ENCODE measurements at places on chromosomes 1 and 21. TPM values are rescaled to one million over a fixed set of nuclear protein-coding genes. Genes with fewer than 3 reads are reported as not detected.

SELL gene
- 2.0 TPM for total RNA-seq

CCDC24 gene
- 9.2 TPM for total RNA-seq

TMEM201 gene
- total RNA-seq = 31.7 TPM

SLC9C2 gene
- not detected for total RNA-seq

FCER1G gene
- not detected for total RNA-seq

ETNK2 gene
- total RNA-seq = not detected

KLF17 gene
- not detected for total RNA-seq

DNA sequence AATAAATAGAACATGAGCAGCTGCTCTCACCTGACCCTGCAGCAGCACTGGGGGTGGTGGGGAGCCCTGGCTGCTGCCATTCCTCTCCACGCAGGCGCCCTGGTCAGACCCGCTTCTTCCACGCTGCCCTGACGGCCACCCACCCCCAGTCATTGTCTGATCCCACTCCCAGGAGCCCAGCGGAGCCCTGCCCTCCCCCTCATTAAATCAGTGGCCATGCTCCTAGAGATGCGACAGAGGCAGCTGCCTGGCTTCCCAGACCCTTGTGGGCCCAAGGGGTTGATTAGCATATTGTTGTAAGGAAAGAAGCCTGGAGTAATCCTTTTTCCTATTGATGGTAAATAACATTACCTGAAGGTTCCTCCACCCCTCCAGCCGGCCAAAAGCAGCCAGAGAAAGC lies 301.5 kb downstream of the RRAGC start:
- no peak for DNase-seq

DNA sequence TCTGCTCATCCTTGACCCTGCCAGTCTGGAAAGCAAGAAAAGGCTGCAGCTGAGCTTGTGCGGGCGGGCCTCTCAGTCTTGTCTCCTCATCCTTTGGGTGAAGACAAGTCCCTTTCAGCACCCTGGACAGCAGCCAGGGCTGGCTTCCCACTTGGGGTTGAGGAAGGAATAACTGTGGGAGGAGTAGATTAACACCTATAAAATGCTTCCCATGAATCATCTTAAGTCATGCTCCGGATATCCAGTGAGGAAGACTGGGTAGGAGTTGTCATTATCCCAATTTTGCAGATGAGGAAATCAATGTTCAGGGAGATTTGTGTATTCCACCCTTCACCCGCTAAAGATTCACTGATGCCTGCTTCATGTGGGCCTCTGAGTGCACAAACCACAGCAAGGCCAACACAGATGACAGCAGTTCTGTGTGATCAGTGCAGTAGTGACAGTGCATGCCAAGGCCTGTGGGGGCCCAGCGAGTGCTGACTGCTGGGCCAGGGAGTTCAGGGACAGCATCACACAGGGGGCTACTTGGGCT lies 20.1 kb upstream of the COL16A1 start:
- DNase-seq = peak; percentile 81

DNA sequence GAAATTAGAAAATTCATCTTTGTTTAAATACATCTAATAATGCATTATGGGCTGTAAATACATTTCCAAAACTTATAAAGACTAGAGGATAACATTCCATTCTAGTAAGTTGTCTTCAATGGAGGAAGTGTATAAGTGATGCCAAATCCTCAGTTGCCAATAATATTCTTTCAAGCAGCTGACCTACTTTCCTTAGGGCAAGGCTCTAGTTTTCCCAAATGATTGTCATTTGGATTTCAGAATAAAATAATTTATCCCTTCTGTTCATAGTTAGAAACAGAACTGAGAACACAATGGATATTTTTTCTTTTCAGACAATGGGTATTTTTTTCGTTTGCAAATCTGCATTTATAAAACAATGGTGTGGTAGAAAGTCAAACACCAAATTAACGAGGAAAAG lies 354.9 kb upstream of the ADAMTS5 start:
- no peak for DNase-seq

DNA sequence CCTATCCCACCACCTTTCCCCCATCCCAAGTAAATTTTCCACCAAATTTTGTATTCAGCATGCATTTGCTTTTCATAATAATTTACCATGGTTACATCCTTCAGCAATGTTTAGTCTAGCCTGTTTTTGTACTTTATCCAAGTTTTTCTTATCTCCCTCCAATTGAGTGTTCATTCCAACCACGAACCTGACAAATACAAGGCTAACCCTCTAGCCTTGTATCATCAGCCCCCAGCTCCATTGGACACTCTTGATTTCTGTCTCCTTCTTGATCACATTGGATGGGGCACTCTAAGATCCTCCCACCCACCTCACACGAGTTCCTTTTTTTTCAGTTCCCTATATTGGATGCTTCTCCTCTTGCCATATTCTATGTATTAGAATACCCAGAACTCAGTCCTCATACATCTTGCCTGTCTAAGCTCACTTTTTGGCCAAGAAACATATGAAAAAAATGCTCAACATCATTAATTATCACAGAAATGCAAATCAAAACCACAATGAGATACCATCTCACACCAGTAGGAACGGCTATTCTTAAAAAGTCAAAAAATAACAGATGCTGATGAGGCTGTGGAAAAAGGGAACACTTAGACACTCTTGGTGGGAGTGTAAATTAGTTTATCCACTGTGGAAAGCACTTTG lies 40.5 kb upstream of the SLC35F3 start:
- no peak for DNase-seq

DNA sequence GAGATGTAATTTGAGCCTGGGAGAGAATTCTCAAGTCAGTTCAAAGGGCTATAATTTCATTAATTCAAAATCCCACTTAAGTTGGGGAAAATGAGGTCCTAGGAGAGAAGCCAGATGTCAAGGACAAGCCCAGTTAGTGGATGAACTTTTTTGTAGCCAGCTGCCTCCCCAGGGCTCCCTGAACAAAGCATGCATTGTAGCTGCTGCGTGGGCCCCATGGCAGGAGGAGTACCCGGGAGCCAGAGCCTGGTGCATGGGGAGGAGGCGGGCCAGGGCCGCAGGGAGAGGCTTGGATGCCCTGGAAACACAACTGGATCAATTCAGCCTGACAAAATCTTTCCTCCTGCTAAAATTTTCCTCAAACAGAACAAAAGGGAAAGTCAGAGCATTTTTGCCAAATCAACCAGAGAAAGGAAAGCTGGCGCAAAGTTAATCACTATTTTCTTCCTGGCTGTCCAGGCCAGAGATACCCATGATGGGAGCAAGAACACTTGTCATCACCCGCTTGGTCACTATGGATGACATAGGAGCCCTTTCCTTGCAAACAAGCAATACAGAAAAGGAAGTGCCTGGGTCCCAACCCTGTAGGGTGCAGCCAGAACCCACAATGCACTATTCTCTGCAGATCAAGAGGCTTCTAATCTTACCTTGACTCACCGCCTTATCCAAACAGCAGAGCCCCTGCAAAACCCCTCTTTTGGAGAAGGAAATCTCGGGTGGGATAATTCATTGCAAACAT lies 248.1 kb upstream of the RAB4A start:
- DNase-seq = no peak

DNA sequence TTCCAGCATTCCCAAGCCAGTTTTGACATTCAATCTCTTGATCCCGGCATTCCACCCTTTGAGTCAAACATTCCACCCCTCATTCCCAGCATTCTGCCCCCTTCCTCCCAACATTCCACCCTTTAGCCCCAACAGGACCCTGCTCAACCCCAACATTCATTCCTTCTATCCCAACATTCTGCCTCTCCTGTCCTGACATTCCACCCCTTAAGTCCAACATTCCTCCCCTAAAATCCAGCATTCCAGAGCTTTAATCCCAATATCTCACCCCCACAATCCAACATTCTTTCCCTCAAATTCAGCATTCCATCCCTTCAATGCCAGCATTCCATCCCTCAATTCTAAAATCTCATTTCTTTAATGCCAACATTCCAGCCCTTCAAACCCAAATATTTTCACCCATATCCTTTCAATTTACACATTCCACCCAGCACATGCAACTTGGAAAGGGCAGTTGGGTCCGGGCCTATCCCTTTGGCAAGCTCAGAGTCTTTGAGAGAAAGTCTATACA lies 22.9 kb downstream of the DDX20 start:
- DNase-seq = no peak

DNA sequence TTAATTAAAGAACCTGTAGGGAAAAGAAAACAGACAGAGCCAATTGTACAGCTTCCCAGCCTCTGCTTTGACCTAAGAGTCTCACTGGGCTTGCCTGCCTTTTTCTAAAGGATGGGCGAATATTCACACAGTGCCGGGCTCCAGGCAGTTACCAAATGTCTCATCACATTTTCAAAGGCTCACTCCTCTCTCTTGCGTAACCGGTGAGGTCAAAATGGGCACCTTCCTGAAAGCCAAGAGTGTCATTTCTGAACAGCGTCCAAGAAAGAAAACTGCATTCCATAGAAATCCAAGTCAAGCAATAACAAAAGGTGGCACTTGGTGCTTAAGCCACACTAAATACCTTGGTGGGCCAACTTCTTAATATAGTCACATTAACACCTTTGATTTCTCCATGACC lies 710 bp upstream of the PALMD start:
- peak; percentile 49 for DNase-seq

- DNase-seq = no peak
These were observed 13.5 kb downstream of the ATP1A2 start for GRCh38 chr1:160129046-160129445.

DNA sequence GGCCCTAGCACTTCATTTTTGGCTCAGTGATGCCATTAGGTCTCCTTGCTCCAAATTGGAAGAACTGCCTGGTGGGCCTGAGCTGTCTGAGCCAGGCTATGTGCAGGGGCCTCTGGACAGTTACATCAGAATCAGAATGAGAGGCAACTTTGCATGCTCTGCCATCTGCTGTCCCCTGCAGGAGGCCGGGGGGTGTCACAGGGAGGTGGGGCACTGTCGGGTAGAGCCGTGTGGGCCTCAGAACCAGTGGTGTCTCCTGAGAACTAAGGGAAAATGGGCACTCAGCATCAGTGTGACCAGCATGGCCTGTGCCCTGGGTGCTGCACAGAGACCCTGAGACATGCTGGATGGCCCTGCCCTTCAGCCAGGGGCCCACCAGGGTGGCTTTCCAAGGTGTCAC lies 47.0 kb upstream of the COL6A1 start:
- no peak for DNase-seq

GRCh38 chr1:221634606-221635005 lies 107.3 kb downstream of the DUSP10 start:
- no peak for DNase-seq

DNA sequence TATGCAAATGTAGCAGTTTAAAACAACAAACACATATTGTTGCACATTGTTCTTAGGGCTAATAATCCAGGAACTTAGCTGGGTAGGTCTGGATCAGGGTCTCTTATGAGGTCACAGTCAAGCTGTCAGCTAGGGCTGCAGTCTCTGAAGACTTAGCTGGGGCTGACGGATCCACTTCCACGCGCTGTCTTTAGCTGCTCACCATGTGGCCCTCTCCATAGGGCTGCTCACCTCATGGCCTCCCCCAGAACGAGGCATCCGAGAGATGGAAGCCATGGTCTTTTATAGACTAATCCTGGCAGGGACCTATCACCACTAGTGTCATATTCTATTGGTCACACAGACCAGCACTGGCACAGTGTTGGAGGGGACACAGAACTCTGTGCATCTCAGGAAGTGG lies 8.7 kb upstream of the OXCT2 start:
- no peak for DNase-seq

DNA sequence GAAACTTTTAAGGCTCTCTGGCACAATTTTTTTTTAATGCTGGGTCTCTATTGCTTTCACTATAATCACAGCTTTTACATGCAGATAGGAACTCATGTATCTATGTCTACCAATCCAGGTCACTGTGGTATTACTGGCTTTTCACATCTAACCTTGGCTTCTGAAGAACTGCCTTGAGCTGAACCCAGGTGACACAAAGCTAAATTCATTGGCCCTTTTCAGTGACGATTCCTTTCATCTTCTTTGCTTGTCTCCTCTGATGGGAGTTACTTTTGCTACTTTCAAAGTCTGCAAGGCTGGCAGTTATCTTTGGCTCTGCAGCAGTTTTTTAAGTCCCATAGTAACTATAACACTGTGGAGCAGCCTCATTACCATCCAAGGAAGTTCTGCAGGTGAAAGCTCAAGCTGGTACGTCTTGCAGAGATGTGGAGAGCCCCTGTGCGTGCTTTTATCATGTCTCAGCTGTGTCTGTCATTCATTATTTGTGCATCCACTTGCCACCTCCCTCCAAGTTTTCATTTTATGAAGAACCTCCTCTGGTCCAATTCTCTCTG lies 364.3 kb downstream of the VAV3 start:
- no peak for DNase-seq

GRCh38 chr21:45026826-45027225 lies 47.6 kb upstream of the ADARB1 start:
- no peak for DNase-seq

DNA sequence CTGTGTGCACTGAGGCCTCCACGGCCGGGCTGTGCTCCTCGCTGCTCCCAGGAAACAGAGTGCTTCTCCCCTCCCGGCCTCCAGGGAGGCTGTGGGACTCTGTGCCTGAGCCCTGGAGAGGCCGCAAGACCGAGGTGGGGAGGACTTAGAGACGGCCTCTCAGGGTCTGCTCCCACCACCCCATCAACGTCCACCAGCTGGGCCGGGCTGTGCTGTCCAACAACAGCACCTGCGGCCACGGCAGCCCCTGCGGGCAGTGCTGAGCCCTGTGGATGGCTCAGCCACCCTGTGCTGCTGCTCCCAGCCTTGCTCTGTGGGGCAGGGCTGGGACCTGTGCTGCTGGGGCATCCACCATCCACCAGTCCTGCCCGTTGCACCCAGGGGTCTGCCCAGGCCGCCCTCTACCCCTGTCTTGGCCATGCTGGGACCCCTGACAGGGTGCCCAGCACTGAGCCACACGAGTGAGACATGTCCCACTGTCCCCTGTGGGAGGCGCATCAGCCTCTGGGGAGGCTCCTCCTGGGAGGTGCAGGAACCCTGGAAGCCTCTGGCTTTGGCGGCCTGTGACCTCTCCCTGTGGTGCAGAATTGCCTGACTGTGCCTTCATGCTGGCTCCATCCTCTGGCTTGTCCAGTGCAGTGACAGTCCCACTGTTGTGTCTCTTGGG lies 31.2 kb upstream of the LRRC3 start:
- no peak for DNase-seq

GRCh38 chr1:36511804-36512798 lies 29.4 kb upstream of the CSF3R start:
- DNase-seq = no peak

GRCh38 chr21:29664615-29665014 lies 275.2 kb downstream of the GRIK1 start:
- DNase-seq = no peak

DNA sequence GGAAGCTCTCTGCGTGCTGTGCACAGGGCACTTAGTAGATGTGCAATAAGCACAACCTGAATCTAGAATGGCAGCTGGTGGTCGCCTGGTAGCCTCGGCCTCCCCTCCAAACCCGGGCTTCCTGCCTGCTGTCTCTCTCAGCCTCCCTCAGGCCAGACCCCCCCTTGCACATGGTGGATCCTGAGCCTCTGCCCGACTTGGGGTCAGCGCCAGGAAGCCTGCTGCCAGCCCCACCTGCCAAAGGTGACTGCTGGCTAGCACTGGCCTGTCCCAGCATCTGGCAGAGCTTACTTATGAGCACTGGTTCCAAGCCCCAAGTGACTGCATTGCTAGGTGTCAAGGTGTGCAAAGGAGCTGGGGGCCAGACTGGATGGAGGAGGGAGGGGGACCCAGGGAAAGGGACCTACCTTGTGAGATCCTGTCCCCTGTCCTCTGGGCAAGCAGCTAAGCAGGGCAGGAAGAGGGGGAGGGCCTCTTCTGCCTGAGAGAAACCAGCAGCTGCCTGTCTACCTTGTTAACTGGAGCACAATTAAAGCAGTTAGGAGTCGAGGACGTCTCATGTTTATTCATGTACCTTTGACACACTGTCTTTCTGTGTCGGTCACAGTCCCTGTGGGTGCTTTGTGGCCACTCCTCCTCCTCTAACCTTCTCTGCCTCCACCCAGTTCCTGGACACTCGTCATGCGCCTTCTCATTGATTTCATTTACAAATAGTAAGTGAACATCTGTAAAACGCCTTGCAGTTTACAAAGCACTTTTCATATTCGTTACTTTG lies 100.9 kb downstream of the DDX20 start:
- DNase-seq = no peak
